NCI-H510A treated with DMSO at 0.1 percent for 48 hours (cell line): ENCODE measurements at places on chromosomes 12 and 14.

GRCh38 chr14:69183735-69184134 is 7.6 kb upstream of the EXD2 start:
- DNase-seq = no peak

GRCh38 chr14:58797010-58797429 is 159.3 kb downstream of the DACT1 start:
- DNase-seq = no peak

DNA sequence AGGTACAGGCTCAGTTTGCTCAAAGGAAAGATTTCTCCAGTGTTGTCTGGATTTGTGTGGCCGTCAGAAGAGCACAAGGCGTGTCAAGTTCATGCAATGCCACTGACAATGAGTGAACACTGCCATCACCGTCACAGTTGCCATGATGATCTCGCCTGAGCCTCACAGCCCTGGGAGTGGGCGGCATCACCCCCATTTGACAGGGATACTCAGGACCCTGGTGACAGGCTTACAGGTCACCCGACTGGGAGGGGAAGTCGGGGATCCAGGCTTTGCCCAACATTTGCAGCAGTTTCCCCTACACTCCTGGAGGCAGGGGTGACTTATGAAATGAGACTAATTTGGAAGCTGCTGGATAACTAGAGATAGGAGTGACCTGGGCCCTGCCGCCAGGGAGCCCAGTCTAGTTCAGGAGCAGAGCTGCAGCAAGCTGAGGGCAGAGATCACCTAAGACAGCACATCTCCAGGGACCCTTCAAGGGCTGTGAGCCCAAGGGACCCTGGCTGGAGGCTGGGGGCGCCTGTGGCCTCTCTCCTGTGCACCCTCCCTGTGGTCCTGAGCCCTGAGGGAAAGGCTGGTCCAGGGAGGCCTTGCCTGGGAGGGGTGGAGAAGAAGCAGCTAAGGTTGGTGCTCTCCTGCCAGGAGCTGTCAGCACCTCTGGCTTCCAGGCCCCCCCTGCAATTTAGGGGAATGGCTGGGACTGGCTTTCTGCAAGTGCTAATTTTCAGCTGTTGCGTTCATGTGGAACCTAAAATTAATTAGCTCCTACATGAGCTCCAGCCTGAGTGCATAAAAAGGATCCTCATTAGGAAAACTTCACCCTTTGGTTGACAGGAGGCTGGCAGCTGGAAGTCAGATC is 32.4 kb upstream of the BEGAIN start:
- no peak for DNase-seq

DNA sequence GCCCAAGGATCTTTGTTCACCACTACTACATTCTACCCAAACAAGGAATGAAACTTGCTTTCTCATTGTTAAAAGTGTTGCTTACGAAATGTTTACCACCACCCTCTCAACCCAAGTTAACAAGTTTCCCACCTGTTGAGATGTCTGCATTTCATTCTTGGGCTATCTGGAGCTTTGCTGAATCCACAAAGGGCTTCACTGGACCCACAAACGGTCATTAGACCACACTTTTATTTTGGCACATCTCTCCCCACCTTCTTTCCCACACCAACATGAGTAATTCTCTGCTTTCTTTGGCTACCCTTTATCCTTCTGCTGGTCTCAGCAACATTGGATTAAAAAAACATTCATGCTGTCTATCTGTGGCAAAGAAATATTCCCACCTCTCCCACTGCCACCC is 78.0 kb downstream of the TMEM260 start:
- no peak for DNase-seq
